GM04503 (cell line): ENCODE measurements at places on chromosomes 3 and 15.

DNA sequence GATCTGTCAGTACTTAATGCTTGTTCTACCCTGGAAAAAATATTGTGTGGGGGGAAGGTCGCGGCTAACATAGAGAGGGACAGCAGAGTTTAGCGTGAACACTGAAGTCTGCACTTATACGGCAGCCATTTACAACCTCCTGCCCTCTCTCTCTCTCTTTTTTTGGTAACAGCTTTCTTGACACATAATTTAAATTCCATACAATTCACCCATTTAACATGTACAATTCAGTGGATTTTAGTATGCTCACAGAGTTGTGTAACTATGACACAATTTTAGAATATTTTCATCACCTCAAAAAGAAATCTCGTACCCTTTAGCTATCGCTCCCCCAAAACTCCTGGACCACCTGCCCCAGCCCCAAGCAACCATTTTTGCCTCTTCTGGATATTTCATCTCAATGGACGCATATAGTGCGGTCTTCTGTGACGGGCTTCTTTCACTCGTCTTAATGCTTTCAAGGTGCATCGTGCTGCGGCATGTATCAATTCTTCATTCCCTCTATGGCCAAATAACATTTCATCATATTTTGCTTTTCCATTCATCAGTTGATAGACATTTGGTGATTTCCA, 141.8 kb downstream of the XXYLT1 start:
- DNase-seq, result no peak

GRCh38 chr3:197599089-197599765, 43.5 kb upstream of the BDH1 start:
- DNase-seq, result peak; percentile 35

DNA sequence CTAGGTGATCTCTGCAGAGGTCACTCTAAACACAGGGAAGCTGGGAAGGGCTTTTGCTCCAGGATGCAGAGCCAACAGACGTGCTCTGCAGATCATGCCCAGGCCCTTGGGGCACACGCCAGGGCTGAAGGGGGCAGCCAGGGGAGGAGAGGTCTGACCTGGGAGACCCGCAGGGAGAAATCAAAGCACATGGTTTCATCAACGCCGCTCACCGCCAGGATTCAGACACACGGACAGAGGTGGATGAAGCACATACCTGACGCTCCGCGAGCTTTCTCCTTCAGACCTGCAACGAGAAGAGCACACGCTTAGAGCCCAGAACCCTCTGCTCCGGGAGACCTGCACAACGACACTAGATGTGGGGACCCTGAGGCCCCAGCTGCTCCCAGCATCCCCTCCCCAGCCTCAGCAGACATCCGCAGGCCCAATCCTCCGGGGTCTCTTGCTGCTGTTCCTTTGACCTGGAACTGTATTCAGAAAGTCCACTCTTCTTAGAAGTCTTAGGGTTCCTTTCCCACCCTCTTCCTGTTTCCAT, 90.7 kb upstream of the IQSEC1 start:
- DNase-seq, result no peak

DNA sequence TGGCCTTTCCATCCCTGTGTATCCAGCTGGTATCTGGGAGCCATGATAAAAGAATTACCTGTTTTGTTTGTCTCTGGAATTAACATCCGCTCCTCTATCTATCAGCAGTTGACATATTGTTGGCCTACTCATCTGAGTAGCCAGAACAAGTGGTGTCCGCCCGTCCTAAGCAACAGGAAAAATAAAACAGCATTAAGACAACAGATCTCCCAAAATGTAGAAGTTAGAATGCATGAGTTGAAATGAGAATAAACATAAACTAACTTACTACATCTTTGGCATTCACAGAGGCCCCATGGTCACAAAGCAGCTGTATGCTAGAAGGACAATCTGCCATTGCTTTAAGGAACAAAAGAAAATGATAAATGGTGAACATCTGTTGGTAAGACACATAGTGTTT, 75.9 kb downstream of the UACA start:
- DNase-seq, result no peak

DNA sequence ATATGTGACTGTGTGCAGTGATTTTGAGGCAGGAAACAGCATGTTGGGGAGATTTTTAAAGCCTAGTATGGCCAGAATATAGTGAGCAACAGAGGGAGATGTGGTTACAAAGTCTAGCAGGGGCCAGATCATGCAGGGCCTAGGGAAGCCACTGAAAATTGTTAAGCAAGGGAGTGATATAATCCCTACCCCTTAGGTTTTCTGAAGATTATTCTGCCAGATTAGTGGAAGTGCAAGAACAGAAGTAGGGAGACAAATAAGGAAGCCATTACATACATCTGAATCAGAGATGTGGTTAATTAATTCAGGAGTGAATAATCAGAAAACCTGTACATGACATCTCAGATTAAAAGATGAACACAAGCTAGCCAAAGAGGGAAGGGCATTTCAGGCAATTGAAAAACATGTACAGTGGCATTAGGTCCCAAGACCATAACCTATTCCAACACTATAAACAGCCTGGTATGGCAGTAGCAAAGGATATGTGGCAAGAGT, 54.8 kb downstream of the MSL2 start:
- no peak for DNase-seq

DNA sequence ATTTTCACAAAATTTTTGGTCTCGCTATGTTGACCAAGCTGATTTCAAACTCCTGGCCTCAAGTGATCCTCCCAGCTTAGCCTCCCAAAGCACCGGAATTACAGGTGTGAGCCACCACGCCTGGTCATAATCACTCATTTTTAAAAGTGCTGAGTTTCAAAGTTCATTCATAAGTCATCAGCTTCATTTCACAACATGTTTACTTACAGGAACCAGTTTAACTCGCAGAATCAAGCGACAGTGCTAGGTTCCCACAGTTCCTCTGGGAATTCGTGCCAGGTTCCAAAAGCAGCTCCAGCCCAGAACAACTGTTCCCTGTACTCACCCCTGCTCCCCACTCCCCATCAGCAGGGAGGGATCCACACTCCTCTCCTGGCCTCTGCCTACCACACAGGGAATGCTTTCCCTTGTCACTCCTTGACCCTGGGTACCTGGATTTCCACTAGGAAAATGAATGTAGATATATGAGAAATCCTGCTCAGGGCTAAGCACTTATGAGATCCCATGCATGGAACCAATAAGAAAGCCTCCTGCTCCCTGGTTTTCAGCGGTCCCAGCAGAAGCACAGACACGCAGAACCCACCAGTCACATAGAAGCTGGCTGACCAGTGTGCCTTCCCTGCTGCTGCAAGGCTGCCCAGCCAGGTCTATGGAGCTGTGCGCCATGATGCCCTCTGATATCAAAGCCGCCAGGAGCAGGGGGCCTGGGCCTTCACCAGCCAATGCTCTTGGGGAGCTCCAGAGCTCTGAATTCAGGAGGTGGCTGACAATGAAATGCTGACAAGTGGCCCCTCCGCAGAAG, 72.3 kb downstream of the ITGB5 start:
- no peak for DNase-seq

- DNase-seq, result no peak
These were observed 215.5 kb downstream of the NR1D2 start for GRCh38 chr3:24160424-24161095.

GRCh38 chr3:120196333-120196732, 88.7 kb downstream of the GPR156 start:
- no peak for DNase-seq
